Panc1 (cell line): ENCODE measurements at places on chromosomes 4 and X. TPM values are rescaled to one million over a fixed set of nuclear protein-coding genes. Genes with fewer than 3 reads are reported as not detected.

GRCh38 chr4:10762561-10762960 is 78.0 kb upstream of the CLNK start:
- DNase-seq: no peak
- H3K27me3 ChIP-seq: no peaks in the 10 kb centered on the region
- no peak overlapping the region for H3K4me3 ChIP-seq
- H3K4me1 ChIP-seq: no peaks in the 10 kb centered on the region

GRCh38 chr4:13765539-13765938 is 138.0 kb upstream of the BOD1L1 start:
- DNase-seq: no peak
- no peaks in the 10 kb centered on the region for H3K27me3 ChIP-seq
- H3K36me3 ChIP-seq: no peaks in the 10 kb centered on the region
- H3K27ac ChIP-seq: no peak overlapping the region

The CDS1 gene
- total RNA-seq: 16.1 TPM

The HMX1 gene
- total RNA-seq: not detected

The CT45A1 gene
- not detected for total RNA-seq

The UGT2A1 gene
- not detected for total RNA-seq

DNA sequence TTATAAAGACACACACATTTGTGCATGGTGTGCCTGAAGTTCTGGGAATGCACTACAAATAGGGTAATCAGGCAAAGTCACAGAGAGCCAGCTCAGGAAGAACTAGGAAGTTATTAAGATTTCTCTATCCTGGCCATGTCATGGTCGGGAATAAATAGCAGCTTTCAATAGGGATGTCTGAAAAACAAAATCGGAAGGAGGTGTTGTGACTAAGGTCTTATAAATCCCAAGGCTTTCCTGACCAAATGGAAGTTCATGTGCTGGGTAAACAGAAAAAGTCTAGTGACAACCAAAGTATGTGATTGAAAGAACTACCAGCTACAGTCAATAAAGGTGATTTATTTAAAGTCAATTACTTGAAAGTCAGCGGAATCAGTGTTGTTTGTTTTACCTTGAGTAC is 262.5 kb upstream of the HS3ST1 start:
- H3K27ac ChIP-seq: no peak overlapping the region
- no peaks in the 10 kb centered on the region for H3K4me1 ChIP-seq
- H3K4me3 ChIP-seq: no peak overlapping the region
- H3K27me3 ChIP-seq: no peaks in the 10 kb centered on the region
